ENCODE measurements at places on chromosomes 4 and X.

GRCh38 chr4:75344915-75345314, 169.3 kb downstream of the RCHY1 start:
- DNase-seq = no peak

GRCh38 chr4:182975806-182976205, 58.6 kb upstream of the DCTD start:
- no peak for DNase-seq

DNA sequence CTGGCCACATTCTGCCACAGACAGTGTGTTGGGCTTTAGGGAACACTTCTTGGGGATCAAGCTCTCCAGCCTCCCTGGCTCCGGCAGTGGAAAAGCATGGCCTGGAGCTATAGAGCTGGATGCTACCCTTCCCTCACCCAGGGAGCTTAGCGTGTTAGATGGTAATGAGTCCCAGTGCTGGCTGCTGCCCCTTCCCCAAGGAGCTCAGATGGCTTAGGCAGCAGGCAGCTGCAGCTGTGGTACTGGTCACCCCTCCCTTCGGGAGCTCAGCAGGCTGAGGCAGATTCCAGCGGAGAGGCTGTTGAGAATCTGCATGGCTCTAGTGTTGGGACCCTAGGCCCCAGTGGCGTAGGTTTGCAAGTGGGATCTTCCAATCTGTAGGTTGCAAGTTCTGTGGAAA, 19.5 kb downstream of the TMEM144 start:
- DNase-seq = no peak

- DNase-seq = no peak
Observed at GRCh38 chr4:7679406-7680040, 244.8 kb upstream of the PSAPL1 start.

DNA sequence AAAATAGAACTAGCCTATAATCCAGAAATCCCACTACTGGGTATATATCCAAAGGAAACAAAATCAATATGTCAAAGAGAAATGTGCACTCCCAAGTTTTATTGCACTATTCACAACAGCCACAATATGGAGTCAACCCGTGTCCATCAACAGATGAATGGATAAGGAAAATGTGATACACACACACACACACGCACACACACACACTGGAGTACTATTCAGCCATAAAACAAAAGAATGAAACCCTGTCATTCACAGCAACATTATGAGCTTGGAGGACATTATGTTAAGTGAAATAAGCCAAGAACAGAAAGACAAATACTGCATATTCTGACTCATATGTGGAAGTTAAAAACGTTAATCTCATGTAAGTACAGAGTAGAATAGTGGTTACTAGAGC, 5.8 kb upstream of the FHL1 start:
- no peak for DNase-seq

- no peak for DNase-seq
Observed at GRCh38 chrX:100874325-100874724, at the start of gene NOX1. Gene NOX1, minus strand, starts transcription at chrX:100874359. Its CDS starts 220 bp downstream, at chrX:100874139.

- no peak for DNase-seq
Observed at GRCh38 chr4:168908093-168908492, 102.0 kb downstream of the CBR4 start.

DNA sequence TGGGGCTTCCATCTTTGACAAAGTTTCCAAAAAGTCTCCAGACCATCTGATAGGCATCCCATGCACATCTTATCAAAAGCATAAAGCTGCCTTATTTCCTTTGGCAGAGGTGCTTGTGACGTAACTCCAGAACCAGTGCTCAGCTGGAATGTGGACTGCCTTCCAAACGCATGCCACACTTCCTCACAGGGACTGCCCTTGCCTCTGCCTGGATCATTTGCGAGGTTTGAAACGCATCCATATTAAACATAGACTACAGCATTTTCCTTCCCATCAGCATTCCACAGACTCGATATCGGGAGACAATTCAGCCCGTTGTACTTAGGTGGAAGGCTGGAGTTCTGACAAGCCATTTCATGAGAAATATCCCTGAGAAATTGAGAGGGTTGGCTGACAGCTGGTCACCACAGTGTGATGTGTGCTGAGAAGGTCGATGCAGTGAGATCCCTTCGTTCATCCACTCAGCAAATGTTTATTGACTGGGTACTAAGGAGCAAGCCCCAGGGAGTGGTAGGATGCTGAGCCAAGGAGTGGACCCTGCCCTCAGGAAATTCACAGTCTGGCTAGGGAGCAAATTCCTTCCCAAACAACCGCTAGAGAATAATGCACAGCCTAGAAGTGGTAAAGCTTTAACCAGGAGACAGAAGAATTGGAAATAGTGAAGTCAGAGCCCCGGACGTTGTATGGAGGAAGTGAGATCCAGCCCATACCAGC, 376.0 kb downstream of the BCOR start:
- DNase-seq = no peak

- no peak for DNase-seq
Observed at GRCh38 chrX:31279359-31279758, 207.5 kb upstream of the FTHL17 start.

DNA sequence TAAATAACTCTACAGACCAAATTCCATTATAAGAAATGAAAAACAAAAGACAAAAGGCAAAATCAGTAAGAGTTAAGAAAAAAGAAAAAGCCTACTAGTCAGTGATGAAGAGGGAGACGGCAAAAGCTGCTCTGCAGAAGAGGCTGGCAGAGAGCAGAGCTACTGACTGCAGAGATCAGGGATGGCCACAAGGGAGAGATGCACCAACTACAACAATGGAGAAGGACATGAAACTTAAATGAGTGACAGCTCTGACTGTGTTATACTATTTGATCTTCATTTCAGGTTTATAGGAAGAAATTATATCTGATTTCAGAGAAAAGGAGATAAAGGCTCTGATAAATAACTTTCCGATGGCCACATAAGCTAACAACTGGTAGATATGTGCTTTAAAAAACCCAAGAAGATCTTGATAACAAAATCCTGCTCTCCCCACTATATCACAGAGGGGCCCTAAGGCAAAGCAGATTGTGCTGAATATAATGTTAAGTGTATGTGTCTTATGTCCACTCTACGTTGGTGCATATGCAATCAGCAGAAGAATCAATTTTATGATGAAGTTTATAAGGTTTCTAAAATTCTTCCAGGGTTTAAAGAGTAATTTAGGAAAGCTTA, 58.4 kb upstream of the COX18 start:
- DNase-seq = no peak

GRCh38 chrX:1384658-1385252, 7.2 kb downstream of the SLC25A6 start:
- DNase-seq = no peak

DNA sequence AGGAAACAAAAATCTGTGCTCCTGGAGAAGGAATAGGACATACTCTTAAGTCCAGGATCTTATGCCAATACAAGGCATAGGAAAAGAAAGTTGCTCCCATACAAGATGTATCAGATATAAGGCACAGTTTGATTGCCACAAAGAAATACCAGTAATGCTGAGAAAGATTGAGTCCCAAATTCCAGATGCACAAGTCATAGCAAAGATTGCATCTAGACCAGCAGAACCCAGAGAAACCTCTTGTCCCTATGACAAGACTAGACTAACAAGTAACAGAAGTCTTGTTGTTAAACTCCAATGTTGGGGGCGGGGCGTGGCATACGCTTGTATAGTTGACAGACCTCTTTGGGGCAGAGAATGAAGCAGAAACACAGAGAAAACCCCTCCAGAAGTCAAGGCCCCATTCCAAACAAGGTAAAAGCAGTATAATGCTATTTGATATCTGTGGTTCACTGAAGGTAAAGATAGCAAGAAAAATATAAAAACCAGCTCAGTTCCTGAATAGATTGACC, 671.5 kb upstream of the GRIA3 start:
- DNase-seq = no peak

DNA sequence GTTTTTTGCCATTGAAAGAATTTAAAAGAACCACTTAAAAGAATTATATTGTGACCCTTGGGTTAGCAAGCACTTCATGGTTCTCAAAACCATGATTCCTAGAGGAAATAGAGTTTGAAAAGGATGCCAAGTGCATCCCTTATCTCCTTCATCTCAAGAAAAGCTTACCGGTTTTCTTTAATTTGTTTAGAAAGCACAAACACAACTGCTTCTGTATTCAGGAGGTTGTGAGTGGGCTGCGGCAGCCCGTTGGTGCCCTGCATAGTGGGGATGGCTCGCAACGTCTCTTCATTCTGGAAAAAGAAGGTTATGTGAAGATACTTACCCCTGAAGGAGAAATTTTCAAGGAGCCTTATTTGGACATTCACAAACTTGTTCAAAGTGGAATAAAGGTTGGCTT, 13.5 kb downstream of the HHIP start:
- DNase-seq = no peak

GRCh38 chr4:115171220-115171619, 57.8 kb upstream of the NDST4 start:
- DNase-seq = no peak

Data from DMS 273 treated with DMSO at 0.1 percent for 48 hours (cell line).